Activated CD4-positive, alpha-beta T cell treated with anti-CD3 and anti-CD28 coated beads for 24 hours (primary cell): ENCODE measurements at places on chromosomes 1 and 21.

- DNase-seq, result no peak
Observed at GRCh38 chr21:42051788-42052187, 19.3 kb upstream of the UMODL1 start.

DNA sequence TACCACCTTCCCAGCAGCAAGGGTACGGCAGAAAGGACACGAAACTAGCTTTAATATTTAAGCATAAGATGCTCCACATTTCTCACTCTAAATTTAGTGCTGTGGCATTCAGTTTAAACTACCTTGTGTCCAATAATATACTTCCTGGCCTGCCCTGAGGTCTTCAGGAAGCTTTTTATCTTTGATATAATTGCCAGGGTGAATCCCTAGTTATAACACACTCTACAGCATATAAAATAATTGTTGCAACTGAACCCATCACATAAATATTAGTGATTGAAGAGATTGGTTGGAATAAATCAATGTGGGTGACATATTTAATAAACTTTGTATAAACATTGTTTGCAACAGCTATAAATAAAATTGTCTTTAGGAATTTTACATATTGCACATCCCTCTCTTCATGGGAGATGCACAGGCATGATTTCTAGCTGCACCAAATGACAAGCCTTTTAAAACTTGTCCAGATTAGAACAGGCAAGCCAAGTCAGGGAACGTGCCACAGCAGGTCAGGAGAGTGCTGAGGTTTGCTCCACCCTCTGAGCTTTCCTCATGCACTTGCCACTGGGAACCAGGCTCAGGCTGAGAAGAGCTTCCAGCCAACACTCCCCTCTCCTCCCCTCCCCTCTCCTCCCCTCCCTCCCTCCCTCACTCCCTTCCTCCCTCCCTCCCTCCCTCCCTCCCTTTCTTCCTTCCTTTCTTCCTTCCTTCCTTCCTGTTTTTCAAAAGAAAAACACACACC, 623.2 kb upstream of the PKN2 start:
- DNase-seq, result no peak

GRCh38 chr1:70706381-70707037, 295.4 kb downstream of the CTH start:
- DNase-seq, result no peak

DNA sequence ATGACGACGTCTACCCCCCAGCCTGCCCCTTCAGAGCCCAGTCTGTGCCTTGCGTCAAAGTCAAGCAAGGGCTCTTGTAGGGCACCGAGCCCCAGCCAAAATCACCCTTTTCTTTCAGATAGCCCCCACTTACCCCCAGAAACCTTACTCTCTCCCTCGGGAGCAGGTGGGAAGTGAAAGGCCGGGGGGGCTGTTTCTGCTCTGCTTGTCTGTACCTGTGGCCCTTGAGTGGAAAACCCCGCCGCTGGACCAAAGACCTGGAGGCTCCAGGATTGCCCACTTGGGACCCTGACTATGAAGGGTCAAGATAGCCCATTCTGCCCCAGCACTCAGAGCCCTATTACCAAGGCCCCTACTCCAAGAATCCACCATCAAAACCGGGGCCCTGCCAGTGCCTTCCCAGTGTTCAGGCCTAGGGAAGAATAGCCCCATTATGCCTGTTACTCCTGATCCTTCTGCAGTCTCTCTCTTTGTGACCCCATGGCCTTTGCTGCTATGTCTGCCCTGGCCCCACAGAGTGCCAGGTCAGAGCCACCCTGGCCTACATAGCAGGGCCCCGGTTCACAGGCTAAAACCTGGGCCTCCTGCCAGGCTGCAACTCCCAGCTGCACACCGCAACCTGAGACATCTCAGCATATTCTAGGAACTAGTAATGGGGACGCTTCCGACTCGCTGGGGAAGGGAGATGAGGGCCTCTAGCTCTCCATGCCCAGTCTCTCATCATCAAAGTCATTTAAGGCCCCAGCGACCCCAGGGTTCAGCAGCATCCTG, 22.2 kb upstream of the HPDL start:
- DNase-seq, result no peak

DNA sequence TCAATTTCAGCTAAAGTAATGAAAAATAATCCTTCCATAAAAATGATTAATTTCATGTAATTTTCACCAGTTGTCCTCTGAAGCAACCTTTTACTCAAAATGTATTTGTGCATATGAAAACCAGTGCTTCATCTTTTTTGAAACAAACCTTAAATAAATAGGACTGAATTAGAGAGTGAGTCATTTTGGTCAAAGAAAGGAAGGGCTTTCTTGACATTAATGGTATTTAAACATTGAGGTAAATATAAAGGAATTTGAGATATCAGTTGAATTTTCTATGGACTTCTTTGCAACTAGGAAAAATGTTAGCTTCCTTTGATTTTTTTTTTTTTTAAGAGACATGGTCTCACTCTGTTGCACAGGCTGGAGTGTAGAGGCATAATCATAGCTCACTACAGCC, 38.7 kb downstream of the SNX7 start:
- no peak for DNase-seq

DNA sequence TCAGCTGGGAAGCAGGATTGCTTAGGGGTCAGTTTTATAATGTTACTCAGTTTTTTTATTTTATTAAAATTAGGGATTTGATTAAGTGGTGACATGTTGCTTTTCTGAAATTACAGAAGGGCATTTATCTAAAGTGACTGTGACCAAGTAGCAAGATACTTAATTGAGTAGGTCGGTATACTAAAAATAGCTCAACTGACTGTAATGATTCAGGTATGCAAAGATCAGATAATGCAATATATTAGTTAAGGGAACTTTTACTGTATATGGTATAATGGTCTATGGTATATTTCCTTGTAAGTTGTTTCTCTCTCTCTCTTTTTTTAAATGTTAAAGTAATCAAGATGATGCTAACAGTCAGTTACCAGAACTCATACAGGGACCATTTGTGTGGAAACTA, 26.2 kb downstream of the RLF start:
- DNase-seq, result no peak

DNA sequence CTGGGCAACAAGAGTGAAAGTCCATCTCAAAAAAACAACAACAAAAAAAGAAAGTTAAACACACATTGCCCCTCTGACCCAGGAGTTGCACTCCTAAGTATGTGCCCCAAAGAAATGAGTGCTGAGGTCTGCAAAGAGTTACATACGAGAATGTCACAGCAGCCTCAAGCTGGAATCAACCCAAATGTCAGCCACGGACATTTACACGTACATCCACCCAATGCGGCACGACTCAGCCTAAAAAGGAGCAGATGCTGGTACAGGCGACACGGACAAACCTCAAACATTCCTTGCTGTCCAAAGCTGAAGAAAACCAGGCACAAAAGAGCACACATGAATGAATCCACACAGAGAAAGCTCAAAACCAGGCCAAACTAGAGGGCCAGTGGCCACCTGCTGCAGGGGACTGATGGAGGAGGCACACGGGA, 46.8 kb upstream of the ECE1 start:
- no peak for DNase-seq

GRCh38 chr1:17865912-17866739, 111.0 kb downstream of the ACTL8 start:
- no peak for DNase-seq

DNA sequence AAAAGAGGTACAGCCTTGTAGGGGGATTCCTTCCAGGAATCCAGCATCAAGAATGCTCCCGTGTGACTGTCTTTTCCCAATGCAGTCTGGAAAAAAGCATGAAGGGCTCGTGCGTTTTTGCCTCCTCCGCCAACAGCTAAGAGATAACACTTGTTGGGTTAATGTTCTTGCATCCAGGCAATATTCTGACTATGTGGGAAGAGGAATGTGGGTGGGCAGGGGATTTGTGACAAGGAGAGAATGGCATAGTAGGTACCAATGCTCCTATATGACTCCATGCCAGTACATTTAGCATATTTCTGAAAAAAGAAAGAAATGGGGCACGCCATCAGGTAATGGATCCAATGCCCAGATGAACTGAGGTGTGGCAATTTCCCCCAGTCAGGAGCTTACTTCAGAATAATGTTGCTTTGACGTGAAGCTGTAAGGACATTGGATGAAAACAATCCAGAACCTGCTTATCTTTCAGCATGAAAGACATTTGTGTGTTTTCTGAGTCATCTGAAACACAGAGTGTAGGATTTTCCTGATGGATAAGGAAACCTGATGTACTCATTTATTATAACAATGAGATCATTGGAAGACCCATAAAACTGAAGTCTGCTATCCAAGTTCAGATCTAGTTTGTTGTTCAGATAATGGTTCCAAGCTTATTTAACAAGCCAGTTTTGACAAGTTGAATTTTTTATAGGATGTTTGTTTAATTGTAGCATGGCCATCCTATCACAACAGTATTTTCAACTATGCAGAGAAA, 105.5 kb downstream of the LYPLAL1 start:
- no peak for DNase-seq

GRCh38 chr1:224817382-224817781, 112.1 kb upstream of the DNAH14 start:
- DNase-seq, result no peak

GRCh38 chr1:81414488-81415015, 386.2 kb upstream of the ADGRL2 start:
- DNase-seq, result no peak

GRCh38 chr1:17829579-17829978, 74.4 kb downstream of the ACTL8 start:
- no peak for DNase-seq

DNA sequence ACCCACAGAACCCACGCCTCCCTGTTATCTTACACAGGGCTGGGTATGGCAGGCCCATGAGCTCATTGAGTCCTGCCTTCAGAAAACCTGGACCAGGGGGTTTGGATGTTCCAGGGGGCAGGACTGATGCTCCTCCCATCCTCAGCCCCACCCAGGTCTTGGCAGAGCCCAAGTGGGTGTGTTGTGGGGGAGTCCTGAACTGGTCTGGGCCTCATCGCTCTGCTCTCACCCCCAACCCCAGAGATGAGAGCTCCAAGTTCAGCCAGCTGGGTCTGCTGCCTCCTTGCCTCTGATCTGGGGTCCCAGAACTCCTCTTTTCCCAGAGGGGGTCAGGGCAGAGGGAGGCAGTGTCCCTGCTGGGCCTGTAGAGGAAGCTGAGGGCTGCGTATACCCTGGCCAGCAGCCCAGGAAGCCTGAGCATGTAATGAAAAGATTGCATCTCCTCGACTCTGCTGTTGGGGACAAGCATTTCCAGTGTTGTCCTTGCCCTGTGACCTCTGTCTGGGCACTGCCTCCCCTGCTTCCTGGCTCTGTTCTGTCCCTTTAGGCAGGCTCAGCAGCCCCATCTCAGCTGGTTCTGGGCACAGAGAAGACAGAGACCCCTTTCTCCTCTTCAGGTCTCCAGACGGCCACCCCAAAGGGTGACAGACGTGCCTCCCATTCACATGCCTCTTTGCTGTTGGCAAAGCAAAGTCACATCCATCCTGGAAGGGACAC, 54.7 kb upstream of the EPS8L3 start:
- DNase-seq, result no peak

- DNase-seq, result no peak
Observed at GRCh38 chr1:39003794-39004193, 12.7 kb downstream of the AKIRIN1 start.

- no peak for DNase-seq
Observed at GRCh38 chr1:242525360-242525722, 844 bp upstream of the PLD5 start.

DNA sequence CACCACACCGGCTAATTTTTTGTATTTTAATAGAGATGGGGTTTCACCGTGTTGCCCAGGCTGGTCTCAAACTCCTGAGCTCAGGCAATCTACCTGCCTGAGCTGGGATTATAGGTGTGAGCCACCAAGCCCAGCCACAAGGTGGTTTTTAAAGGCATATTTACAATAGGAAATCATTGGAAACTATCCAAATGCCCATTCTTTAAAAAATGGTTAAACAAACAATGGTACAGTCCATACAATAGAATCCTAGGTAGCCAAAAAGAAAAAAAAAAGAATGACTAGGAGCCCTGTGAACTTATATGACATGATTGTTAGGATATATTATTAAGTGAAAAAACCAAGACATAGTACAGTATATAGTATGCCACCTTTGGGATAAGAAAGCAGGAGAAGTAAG, 5.3 kb downstream of the ATP2B4 start:
- DNase-seq, result no peak

DNA sequence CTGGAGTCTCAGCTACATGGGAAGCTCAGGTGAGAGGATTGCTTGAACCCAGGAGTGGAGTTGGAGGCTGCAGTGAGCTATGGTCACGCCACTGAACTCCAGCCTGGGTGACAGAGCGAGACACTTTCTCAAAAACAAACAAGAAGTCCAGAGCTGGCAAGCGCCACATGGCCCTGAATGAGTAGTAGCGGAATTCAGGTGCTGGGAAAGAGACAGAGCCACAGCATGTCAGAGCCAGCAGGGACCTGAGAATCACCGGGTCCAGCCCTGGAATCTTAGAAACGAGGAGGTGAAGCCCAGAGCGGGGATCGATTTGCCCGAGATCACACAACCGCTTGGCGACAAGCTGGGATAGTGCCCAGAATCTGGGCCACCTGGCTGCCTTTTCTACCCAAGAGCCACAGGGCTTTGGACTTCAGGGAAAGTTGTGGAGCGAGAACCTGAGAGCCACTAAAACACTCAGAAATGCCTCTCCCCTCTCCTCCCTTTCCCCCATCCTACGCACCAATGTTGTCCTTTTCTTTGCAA, 9.8 kb downstream of the ARL8A start:
- DNase-seq, result no peak

DNA sequence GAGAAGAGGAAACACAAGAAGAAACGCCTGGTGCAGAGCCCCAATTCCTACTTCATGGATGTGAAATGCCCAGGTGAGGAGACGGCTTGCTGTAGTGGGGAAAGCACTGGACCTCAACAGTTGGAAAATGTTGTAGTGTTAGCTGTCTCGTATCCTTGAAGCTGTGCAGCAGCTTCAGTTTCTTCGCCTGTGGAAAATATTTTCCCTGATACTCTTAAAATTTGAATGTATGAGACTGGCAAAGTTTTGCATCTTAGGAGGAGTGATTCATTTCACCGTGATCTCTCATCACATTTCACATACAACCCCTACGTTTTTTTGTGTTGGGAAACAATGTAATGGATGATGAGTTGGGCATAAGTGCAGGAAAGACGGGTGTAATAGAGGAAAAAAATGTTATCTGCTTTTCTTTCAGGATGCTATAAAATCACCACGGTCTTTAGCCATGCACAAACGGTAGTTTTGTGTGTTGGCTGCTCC, 629 bp downstream of the RPS27 start:
- DNase-seq, result no peak

DNA sequence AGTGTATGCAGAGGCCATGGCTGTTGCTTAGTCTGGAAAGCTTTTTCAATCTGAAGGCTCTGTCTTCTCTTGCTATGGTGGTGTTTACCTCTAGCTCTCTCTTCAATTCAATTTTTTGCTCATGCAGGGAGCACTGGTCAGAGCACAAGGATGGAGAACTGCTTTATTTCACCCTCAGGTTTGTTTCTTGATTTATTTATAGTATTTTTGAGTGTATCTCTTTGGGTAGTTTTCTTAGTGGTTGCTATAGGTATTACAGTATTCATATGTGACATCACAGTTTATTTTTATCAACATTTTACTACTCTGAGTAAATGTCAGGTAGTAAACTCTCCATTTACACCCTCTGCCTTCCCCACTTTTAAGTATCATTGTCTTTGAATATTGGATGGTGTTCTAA, 147.9 kb downstream of the RASAL2 start:
- no peak for DNase-seq
